ENCODE measurements at places on chromosomes 7 and 10. TPM values are rescaled to one million over a fixed set of nuclear protein-coding genes. Genes with fewer than 3 reads are reported as not detected.

MGMT gene
- 17.8 TPM for total RNA-seq

PNLIP gene
- not detected for total RNA-seq

TLX1 gene
- total RNA-seq = not detected

ZNF488 gene
- 0.46 TPM for total RNA-seq

CALN1 gene
- total RNA-seq = not detected

ABCB1 gene
- total RNA-seq = 15.5 TPM

FZD1 gene
- total RNA-seq = 1.0 TPM

ADAM12 gene
- 0.63 TPM for total RNA-seq

GIMAP1 gene
- 9.3 TPM for total RNA-seq

FRMPD2 gene
- total RNA-seq = not detected

CAV1 gene
- total RNA-seq = 0.25 TPM

HOXA7 gene
- total RNA-seq = not detected

Measured in activated T-cell treated with anti-CD3 and anti-CD28 coated beads, Interleukin-2, amount 50 U/mL, for 72 hours (primary cell).